ENCODE measurements at places on chromosomes 1 and 21.

GRCh38 chr1:217004776-217005436, 281.7 kb upstream of the ESRRG start:
- DNase-seq = no peak

DNA sequence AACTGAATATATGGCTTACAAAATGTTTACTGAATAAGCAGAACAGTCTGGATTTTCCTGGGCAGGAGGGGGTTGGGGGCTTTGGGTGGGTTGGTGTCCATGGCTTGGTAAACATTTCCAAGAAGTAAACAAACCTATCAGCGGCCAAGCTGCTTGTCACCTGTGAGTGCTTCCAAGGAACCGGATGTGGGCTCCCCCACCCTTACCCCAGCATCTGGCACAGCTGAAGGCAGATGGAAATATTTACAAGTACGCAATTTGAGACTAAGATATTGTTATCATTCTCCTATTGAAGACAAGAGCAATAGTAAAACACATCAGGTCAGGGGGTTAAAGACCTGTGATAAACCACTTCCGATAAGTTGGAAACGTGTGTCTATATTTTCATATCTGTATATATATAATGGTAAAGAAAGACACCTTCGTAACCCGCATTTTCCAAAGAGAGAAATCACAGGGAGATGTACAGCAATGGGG, at the start of gene CLCA1:
Gene CLCA1 (plus strand): TSS at position 427 of the 477 bp plus-strand sequence. CDS start 45 bp downstream, at position 472.
- DNase-seq = no peak

DNA sequence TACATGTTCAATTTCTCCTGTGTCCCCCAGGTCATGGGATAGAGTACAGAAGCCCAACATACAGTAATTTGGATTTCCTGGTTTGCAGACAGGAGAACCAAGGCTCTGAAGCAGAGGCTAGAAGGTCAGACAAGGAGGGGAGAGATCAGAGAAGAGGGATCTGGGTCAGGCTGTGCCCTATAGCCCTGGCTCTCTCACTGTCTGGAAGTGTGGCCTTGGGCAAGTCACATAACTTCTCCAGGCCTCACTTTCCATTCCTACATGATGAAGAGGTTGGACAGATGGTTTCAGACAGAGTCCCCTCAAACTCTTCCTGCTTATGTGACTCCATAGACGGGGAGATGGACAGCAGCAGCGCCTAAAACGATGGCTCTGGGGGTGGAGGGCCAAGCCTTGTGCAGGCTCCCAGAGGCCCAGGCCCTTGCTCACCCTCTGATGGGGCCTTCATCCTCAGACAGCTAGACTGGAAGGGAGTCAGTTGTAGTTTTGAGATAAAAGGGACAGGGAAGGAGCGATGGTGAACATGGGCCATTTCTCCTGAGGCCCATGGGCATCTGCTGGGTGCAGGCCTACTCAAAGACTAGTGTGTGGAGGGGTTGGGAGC, 2.9 kb downstream of the TRIM62 start:
- DNase-seq = no peak

GRCh38 chr1:168092566-168093355, 44.0 kb downstream of the GPR161 start:
- no peak for DNase-seq

- DNase-seq = no peak
Observed at GRCh38 chr1:246297279-246298265, 209.5 kb downstream of the SMYD3 start.

DNA sequence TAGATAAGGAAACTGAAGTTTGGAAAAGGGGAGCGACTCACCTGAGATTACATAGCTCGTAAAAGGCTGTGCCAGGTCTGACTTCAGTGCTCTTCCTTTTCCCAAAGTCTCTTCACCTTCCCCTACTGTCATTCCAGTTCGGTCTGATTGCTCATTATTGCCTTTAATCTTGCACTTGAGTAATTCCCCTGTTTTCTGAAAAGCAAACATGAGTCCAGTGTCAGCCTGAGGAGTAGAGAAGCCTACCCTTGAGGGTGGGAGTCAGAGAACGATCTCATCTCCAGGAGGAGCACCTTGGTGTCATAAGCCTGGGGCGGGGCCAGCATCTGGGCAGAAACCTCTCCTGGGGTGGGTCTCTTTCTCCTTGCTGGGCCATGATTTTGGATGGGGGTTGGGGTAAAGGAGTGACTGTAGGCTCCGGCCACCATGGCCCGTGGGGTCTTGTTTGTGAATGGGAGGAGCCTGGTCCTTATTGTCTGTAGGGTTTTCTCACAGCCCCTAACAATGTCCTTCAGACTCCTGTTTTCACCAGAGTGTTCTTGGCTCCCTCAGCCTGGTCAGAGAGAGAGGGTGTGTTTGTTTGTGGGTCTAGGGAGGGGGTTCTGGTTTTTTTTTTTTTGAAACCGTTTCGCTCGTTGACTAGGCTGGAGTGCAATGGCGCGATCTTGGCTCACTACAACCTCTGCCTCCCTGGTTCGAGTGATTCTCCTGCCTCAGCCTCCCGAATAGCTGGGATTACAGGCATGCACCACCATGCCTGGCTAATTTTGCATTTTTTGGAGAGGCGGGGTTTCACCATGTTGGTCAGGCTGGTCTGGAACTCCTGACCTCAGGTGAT, 6.0 kb downstream of the VANGL2 start:
- no peak for DNase-seq

DNA sequence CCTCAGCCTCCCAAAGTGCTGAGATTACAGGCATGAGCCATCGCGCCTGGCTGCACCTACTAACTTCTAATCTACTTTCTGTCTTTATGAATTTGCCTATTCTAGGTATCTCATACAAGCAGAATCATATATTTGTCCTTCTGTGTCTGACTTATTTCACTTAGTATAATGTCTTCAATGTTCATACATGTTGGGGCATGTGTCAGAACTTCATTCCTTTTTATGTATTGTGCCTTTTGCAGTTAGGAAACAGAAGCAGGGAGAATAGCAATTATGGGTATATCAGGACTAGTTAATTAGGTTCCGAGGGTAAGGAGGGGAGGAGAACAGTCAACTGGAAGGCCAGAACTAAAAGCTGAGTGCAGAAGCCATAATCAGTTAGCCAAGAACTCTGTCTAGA, 18.0 kb upstream of the NIBAN1 start:
- no peak for DNase-seq

- DNase-seq = no peak
Observed at GRCh38 chr1:8343464-8344001, 25.6 kb downstream of the SLC45A1 start.

- DNase-seq = no peak
Observed at GRCh38 chr1:165420655-165421054, 24.3 kb downstream of the RXRG start.

- DNase-seq = no peak
Observed at GRCh38 chr1:6370006-6370405, 23.6 kb downstream of the ACOT7 start.

- DNase-seq = no peak
Observed at GRCh38 chr21:45029298-45029947, 45.0 kb upstream of the ADARB1 start.

DNA sequence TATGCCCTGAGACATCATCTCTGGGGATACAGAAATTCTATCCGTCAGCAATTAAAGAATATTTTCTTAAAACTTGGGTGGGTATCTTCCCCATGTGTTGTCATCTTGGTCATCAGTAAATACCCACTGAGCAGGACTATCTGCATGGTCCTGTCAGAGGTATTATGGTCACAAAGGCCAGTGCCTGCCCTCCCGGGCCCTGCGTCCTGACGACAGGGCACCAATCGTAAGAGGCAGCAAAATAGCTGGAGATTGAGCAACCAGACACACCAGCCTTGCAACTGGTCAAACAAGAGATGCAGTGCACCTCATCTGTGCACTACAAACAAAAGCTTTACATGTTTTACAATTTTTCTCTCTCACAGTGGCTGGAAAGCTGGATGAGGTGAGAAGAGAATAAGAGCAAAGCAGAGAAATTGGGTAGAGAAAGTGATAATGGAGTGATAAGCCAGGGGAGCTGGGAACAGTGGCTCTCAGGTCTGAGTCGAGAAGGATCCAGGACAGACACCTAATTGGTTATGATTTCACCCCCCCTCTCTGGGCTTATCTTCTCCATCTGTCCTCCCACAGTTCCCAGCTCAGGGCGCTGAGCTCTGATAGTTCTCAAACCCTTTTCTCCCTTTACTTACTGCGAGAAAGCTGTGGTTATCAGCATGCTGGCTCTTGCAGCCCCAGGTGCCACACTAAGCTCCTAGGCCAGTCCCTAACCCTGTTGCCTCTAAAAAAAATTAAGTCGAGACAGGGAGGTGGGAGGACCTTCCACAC, 8.8 kb upstream of the SRP9 start:
- no peak for DNase-seq

- DNase-seq = no peak
Observed at GRCh38 chr1:92587445-92587844, 100.7 kb upstream of the GFI1 start.

- DNase-seq = no peak
Observed at GRCh38 chr1:18104546-18105100, 3.0 kb upstream of the IGSF21 start.

DNA sequence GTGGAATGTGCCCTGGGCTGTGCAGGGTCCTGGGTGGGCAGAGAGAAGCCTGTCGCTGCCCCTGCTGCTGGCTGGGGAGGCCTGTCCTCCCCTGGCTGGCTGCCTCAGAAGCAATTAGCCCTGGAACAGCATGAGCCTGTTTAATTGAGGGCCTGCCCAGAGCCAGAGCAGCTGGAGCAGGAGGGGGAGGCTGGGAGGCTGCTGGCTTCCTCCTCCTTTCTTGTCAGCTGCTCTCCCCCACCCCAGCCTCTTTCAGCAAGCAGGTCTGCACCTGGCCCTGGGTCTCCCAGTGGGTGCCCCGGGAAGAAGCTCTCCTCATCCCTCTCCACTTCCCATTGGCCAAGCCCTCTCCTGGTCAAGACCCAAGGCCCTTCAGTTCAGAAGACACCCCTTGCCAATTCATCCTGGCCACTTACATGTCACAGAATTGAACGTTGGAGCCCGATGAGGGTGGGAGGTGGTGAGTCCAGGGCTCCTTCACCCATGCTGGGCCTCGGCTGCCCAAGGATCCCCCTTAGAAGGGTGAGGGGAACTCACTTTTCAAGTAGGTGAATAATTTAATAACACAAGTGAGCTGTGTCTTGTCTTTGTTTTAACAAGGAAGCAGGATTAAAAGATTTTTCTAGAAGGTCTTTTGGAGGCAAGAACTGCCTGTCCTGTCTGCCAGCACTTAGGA, 13.2 kb downstream of the AMPD2 start:
- peak; percentile 53 for DNase-seq

DNA sequence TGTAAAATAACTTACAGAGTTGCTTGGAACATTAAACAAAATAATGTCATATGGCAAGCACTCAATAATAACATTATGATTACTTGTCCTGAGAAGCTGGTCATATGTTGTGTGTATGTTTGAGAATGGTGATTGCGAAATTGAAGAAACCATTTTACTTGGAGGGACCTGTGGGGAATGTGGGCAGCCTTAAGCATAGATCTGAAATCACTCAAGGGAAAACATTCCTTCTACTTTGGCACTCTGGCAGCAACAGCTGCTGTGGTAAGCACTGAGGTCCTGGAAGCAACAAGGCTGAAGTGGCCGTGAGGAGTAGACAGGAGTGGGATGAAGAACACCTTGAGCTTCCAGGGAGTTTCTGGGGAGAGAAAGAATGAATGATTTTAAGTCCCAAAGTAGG, 165.4 kb upstream of the ADAMTS5 start:
- no peak for DNase-seq

- no peak for DNase-seq
Observed at GRCh38 chr1:24435782-24436365, 20.3 kb downstream of the NIPAL3 start.

- DNase-seq = no peak
Observed at GRCh38 chr1:17259233-17259873, 10.5 kb downstream of the PADI3 start.

GRCh38 chr21:32143241-32143939, 135.5 kb downstream of the MIS18A start:
- DNase-seq = no peak

DNA sequence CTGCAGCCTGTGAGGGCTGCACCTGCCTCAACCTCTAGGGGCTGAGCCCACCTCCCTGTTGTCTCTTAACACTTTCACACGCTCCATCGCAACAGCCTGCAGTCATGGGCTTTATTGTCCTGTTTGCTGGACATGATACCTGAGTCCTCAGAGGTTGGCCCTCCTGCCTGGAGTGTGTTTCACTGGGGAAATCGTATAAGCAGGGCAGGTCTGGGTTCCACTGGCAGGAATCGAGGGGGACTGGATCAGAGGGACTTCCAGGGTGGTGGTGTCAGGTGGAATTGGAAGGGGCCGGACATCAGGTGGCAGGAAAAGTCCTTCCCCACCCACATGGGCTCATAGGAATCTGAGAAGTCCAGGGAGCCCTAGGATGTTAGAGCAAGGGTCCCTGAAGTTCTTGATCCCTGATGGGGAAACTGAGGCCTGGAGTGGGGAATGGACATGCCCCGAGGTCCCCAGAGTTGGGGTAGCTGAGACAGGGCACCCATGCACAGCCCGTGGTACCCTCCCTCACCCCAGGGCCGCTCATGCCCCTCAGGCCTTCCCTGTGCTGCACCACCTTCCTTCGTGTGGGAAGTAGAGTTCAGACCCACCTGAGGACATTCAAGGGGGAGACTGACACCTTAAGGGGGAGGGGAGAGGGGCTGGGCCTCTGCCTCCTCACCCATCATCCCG, 66.6 kb downstream of the PIK3CD start:
- DNase-seq = no peak

DNA sequence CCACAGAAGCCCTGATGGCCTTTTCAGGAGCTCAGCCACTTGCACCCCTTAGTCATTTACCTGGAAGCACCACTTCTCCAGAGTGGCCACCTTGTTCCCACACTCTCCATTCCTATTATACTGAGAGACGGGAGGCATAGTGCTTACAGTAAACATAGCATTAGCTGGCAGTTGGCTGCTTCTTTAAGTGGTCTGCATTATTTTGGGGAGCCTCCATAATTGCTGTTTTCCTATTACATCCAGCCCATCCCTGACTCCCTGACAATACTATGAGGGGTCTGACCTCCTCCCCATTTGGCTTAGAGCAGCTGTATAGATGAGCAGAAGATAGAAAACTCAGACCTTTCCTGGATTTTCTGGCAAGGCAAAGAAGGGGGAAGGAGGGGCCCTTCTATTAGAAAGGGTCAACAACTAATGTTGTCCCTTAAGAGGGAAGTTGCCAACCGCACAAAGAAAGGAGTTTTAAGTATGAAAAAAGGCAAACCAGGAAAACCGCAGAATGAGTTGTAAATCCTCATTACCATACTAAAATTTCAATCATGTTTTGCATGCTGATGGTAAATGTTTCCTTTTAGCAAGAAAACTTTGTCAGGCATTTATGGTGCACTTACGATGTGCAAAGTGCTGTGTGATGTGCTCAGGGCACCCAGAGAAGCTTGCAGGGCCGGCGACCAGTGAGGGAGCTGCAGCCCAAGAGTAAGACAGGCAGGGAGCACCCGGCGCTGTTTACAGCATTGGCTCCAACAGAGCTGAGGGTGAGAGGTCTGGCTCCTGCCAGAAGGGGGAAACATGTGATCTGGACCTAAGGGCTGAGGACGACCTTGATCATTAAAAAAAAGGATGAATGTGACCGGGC, 167.3 kb downstream of the ZZZ3 start:
- no peak for DNase-seq

- DNase-seq = no peak
Observed at GRCh38 chr1:180560200-180560867, 1.6 kb downstream of the OVAAL start.

- no peak for DNase-seq
Observed at GRCh38 chr1:79532555-79532954, 526.0 kb upstream of the ADGRL4 start.

- no peak for DNase-seq
Observed at GRCh38 chr1:185816460-185816859, 82.3 kb downstream of the HMCN1 start.
